ENCODE measurements at places on chromosomes 3 and 15.
A peak's percentile ranks its signal among the peaks of the same experiment; 100 is the strongest.

DNA sequence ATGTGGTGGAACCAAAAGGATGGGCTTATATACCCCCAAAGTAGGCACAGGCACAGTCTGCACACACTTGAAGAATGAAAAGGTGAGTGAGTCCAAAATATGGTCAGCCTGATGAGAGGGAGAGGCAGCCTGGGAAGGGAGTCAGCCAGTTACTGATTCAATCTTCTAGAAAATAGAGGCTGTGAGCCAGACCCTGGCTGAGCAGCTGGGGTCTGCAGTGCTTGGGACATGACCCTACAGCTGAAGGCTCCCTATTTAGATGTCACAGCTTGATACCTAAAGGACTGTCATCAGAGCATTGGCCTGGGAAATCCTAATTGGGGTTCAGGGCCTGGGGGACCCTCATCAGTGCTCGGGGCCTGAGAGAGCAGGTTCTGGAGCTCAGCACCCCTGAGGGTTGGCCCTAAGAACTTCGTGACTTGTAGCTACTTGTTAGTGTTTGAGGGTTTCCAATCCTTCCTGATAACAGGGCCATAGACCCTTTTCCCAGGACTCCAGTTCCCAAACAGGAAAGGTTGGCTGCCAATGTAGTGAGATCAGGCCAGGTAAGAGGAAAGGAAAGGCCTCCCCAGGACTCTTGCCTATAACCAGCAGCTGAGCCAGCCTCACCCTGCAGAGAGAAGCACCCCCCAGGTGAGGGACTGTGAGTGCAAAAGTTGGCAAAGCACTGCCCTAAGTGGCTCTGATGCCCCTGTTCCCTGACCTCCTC lies 54.7 kb upstream of the SLCO2A1 start:
- no peak for DNase-seq

DNA sequence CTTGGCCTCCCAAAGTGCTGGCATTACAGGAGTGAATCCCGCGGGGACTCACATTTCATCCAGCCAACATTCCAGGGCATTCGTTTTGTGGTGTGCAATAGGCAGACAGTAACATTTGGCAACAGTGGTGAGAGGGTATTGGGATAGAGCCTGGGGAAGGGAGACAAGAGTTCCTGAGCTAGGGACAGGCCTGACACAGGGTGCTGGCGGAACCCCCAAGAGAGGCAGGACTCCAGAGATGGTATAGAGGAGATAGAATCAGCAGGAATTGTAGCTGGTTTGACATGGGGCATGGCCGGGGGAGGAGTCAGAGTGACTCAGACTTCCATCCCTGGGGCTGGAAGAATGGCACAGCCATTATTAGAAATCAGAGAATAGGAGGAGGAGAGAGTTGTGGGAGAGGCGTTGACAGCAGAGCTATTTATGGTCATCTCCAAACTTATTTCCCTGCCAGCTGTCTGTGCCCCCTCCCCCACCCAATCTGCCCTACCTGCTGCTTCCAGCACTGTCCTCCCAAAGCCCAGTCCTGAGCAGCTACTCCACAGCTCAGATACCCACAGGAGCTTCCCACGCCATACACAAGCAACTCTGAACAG lies 4.4 kb upstream of the IDH2 start:
- peak; percentile 71 for DNase-seq

- DNase-seq = no peak
These were observed 51.3 kb upstream of the KPNA4 start for GRCh38 chr3:160616716-160617115.

DNA sequence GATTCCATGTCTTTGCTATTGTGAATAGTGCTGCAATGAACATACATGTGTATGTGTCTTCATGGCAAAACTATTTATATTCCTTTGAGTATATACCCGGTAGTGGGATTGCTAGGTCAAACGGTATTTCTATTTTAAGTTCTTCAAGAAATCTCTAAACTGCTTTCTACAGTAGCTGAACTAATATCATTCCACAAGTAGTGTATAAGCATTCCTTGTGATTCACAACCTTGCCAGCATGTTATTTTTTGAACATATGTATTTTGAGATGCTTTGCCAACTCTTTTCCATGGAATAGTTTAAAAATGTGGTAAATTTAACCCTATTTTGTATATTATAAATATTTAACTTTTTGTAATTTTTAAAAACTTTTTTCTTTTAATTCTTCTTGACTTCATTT lies 592.7 kb upstream of the NAALADL2 start:
- no peak for DNase-seq

GRCh38 chr3:68271145-68271544 lies 616.7 kb upstream of the SUCLG2 start:
- no peak for DNase-seq

DNA sequence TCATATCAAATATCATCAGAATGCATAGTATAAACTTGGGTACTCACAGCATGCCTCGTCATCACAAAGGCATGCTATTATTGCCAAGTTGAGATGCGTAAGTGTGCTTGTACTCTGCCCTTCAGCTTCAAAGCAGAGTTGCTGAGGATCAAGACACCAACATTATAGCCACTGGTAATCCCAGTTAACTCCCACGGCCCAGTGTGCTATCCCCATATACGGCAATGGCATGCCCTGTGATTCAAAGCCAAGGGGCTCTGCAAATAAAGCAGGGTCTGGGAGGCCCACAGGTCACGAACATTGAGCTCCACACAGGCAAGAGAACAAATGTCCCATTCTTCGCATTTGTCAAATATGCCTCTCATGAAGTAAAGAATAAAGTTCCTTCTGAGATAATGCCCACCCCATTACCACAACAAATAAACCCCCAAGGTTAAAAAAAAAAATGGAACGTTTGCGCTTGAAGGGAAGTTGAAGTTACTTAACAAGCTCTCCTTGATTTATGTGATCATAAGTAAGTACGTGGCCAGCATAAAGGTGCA lies 298.1 kb upstream of the NECTIN3 start:
- no peak for DNase-seq

- DNase-seq = peak; percentile 9
These were observed 27.0 kb upstream of the TFG start for GRCh38 chr3:100682056-100682853.
